ENCODE measurements at places on chromosomes 5 and 9.
A peak's percentile ranks its signal among the peaks of the same experiment; 100 is the strongest.

DNA sequence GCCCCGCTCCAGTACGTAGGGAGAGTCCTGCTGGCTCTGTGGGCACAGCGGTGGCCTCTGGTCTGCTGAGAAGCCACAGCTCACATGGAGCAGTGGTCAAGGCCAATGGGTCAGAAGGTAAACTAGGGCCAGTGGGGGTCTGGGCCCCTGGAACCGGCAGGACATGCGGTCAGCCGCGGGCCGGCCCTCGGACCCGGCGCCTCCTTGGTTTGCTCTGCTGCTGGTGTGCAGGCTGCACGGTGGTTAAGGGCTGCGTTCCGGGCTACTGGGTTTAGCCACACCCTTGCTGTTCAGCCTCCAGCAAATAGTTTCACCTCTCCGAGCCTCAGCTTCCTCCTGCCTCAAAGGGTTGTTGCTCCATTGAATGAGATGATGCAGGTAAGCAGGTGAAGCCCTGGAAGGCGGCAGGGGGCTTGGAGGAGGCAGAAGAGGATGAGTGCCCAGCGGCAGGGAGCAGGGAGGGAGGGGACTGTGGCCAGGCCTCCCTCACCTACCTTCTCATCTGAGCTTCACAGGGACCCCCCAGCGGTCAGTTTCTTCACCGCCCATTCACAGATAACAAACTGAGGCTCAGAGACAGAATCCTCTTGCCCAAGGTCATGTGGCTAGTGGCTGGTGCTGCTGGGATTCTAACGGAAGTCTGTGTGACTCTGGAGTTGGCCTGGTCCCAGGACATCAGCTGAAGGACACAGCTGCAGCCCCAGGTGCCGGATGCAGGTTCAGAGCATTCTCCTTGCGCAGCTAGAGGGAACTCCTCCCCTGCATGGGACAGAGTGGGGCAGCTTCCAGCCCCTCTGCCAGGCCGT lies 3.7 kb upstream of the COL5A1 start:
- no peak for DNase-seq

- DNase-seq, result no peak
These were observed 199.0 kb downstream of the DNAH5 start for GRCh38 chr5:13745508-13745907.

DNA sequence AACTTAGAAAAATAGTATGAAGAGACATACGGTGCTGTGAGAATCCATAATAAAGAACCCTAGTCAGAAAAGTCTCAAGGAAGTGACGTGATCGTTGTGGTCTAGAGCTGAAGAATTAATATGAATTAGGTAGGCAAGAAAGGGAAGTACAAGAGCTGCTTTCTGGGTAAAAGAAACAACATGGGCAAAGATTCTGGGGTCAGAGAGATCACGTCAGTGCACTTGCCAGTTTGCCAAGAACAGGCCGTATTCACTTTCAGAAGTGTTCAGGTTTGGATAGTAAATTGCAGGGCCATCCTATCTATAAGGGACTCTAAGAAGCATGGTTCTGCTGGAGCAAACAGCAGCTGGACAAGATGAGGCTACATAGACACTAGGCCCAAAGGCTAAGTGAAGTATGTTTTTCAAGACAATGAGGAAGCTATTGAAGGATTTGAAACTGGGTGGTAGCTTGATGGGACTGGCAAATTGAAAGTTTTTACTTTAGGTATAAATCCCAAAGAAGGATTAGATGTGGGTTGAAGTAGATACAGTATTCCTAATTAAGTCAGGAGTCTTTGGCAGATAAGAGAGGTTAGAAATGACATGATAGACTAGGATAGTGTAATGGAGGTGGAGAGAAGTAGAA lies 4.8 kb upstream of the CHD1 start:
- DNase-seq, result no peak

DNA sequence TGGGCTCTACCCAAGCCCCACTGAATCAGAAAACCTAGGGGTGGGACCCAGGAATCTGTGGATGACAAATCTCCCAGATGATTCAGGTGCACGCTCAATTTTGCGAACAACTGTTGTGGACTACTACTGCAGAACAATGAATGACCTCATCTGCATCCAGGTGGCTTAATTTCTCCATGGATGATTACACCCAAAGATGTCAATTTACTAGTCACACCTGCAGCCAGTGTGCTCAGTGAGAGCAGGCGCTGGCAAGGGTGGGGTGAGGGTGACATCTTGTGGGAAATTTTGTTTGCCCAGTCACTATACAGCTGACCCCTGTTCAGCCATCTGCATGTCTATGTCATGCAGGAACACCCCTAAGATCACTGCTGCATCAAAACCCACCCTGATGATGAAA lies 118.2 kb downstream of the ENTREP1 start:
- no peak for DNase-seq

DNA sequence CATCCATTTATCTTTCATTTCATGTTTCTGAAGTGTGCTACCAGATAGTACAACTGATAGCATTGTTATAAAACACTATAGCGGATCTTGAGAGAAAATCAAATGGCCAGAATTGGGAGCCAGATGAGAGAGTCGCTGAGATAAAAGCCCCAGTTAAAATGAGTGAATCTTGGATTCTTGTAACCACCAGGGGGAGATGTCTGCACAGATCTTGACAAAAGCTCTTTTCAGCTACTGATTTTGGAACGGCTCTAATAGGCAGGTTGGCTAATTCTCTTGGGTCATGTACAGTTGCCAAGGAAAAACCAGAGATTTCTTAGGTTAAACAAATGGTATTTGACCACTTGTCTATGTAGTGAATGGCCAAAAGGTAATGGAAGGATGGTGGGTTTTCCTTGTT lies 21.7 kb downstream of the F2RL2 start:
- DNase-seq, result peak; percentile 31

DNA sequence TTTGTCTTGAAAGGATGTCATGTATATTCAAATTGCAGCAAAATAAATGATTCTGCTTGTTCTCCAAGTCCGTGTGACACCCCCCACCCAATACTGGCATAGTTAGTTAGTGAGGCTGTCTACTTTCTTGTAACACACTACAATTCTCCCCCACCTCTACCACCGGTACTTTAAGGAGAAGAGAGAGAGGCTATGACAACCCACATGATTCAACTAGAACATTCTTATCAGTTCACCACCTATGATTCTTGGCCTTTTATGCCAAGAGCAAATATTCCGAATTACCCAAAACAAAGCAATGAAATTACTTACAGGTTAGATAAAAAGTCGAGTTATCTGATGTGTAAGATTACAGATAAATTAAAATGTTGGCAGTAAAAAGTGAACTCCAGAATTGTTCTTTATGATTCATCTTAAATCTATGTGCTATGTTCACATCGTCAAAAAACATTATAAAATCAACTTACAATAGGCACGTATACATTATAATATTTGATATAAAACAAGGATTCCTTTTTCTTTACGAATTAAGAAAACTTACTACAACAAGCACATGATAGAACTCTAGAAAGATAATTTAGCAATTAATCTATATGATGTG lies 14.4 kb downstream of the MEF2C start:
- DNase-seq, result no peak

DNA sequence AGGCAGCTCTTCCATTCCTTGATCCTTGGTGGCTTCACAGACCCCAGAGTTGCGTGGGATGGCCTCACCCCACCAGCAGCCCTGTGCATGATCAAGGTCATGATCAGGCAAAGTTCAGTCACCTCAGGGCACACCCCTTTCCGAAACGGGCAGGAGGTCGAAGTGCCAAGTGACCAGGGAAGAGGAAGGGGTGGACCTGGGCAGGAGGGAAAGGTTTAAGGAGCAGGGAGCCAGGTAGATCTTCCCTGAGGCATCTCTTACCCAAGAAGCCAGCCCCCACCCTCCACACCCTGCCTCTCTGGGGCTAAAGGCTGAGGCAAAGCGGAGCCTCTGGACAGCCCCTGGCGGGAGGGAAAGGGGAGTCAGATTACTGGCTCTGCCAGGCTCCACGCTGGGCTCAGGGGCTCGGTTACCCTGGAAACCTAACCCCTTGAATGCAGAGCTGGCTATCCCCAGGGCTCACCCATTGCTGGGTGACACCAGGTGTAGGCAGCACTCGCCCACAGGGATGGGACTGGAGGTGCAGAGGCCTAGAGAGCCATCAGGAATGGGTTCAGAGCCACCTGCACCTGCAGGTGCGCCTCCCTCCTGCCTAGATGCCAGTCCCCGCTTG lies 3.6 kb downstream of the MGAT4B start:
- DNase-seq, result peak; percentile 26

GRCh38 chr9:36249189-36249588 lies 9.1 kb downstream of the GNE start:
- DNase-seq, result no peak

DNA sequence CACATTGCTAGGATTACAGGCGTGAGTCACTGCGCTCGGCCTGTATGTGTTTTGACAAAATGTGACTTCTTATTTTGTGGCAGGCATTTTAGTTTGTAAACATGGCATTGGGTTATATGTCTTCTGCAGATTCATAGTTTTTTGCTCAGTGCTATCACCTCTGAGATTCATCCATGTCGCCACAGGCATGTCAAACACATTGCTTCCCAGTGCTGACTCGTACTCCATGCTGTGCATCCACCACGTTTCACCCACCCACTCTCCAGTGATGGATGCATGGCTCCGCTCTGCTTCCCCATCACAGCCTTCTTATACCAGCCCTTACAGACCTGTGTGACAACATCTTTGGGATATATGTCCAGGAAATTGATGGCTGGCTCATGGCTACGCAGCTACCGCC lies 158.8 kb downstream of the GAS1 start:
- DNase-seq, result no peak

DNA sequence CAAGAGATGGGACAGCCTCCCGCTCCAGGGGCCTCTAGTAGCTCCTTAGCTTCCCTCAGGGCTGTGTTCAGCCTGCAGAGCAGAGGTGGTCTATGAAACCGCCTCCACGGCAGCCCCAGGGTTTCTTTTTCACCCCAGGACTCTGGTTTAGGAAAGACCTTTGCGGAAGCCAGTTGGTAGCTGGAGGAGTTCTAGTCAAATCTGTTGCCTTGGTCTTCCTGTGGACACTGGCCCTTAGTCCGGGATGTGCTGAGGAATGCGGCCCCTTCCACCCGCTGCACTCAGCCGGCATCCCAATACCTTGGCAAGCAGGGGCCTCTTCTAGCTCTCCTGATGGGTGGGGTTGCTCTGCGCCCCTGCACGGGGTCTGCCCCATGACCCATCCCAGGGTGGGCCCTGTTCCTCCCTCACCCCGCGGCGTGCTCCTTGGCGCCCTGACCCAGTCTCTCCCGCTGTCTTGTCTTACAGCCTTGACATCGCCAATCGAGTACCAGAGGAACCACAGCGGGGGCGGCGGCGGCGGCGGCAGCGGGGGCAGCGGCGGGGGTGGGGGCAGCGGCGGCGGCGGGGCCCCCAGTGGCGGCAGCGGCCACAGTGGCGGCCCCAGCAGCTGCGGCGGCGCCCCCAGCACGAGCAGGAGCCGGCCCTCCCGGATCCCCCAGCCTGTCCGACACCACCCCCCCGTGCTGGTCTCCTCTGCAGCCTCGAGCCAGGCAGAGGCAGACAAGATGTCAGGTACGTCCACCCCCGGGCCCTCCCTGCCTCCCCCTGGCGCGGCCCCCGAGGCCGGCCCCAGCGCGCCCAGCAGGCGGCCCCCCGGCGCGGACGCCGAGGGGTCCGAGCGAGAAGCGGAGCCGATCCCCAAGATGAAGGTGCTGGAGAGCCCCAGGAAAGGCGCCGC lies 94.3 kb upstream of the OTULINL start:
- no peak for DNase-seq

GRCh38 chr9:110969971-110970386 lies 68.3 kb downstream of the LPAR1 start:
- DNase-seq, result no peak

- no peak for DNase-seq
These were observed 57.4 kb downstream of the CFAP95 start for GRCh38 chr9:69877852-69878514.

GRCh38 chr5:39360471-39361111 lies 3.7 kb downstream of the C9 start:
- no peak for DNase-seq

DNA sequence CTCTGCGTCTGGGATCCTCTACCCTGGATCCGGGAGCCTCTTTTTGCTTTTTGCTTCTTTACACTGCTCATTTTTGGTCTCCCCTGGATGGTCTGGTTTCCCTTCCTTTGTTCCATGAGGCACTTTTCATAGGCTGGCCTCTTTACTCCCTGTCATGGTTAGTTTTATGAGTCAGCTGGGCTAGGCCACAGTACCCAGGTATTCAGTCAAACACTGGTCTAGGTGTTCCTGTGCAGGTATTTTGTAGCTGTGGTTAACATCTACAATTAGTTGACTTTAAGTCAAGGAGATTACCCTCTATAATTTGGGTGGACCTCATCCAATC lies 17.5 kb downstream of the ANKRD33B start:
- DNase-seq, result no peak

DNA sequence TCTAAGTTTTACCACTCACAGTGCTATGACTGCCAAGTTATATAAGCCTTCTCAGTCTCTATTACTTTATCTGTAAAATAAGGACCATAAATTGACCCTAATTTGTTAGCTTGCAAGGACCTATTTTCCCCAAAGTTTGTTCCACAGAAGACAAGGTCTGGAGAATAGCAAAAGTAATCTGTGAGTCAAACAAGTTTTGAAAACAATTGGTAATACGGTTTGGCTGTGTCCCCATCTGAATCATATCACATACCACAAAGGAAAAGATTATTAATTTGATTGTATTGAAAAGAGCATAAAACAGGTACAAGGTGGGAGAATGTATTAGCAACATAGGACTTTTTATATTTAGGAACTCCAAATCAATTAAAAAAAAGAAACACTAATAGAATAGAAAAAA lies 124.0 kb upstream of the TARS1 start:
- no peak for DNase-seq

DNA sequence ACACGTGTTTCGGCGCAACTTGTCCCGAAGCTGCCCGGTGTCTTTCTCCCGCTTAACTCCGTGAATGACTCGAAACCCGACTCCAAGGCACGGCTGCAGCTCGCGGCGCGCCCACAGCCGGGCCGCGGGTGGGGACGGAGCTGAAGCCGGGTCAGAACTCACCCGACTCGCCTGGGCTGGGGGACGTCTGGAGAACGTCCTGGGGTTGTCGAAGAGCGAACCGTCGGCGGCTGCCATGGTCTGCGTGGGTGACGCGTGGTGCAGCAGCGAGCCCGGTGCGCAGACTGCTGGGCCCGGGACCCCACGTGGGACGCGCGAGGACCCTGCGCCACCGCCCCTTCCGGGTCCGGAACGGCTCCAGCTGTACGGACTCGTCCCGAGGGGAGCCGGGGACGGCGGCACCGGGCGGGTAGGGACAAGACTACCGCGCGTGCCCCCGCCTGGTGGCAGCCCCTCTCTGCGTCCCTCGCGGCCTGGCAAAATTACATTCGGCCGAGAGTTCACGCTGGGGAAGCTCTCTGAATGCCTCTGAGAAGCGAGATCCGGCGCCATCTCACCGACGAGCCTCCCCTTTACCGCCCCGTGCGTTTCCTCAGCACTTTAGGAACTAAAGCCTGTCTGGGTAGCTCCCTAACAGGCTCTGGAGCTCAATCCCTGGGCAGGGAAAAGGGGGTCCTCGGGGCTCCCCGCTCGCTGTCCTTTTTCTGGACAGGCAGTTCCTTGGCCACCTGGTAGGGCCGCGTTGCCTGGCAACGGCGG lies at the start of gene DDX31:
DDX31 (minus strand) TSS at position 286 of the 759 bp plus-strand sequence; CDS start at position 237, 49 bp downstream.
- DNase-seq, result peak; percentile 87

DNA sequence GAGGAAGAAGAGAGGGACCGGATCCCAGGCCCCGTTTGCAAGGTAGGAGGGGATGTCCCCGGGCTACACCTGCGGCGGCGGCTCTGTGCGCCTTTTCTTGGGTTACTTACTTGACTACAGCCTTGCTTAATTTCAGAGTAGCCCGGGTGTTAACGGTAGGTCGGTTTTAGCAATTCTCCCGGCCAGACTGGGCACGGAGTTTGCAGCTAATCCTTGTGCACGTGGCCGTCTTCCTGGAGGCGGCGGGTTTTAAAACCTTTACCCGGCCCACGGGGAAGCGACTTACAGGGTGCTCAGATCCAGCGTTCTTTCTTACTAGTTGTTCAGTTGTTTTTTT lies 313 bp downstream of the BRIX1 start:
- no peak for DNase-seq
